ENCODE measurements at places on chromosomes 2 and 18. TPM values are rescaled to one million over a fixed set of nuclear protein-coding genes. Genes with fewer than 3 reads are reported as not detected.

GRCh38 chr2:234029150-234029733 is 21.3 kb upstream of the SPP2 start:
- ATAC-seq = no peak

GRCh38 chr2:31558401-31559295 is 22.1 kb downstream of the SRD5A2 start:
- peak; percentile 49 for ATAC-seq

CCDC74A gene
- total RNA-seq = 1.4 TPM

DNA sequence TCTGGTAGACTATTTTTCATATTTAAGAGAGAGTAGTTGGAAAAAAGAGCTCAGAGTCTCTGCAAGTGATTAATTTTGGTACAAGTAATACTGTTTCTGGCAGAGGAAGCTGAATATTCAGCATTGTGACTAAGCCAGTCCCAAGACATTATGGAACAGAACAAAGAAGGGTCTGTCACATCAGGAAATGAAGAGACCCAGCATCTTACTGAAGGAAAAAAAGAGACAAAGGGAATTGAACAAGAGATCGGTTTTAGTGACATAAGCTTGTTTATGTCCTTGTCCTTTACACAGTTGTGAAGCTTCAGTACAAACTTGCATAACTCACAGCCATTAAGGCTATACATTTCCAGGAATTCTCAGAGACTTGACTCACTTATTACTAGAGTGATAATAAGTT is 568.5 kb upstream of the SLC8A1 start:
- ATAC-seq = no peak

FTCDNL1 gene
- 1.6 TPM for total RNA-seq

GRCh38 chr18:36386150-36386920 is 88.8 kb downstream of the FHOD3 start:
- peak; percentile 94 for ATAC-seq

- ATAC-seq = peak; percentile 44
These were observed 53.8 kb downstream of the TGOLN2 start for GRCh38 chr2:85273738-85274731.

- no peak for ATAC-seq
These were observed 94.9 kb upstream of the PAPOLG start for GRCh38 chr2:60661073-60661738.

GRCh38 chr2:96176661-96177060 is 31.4 kb upstream of the DUSP2 start:
- ATAC-seq = no peak

DNA sequence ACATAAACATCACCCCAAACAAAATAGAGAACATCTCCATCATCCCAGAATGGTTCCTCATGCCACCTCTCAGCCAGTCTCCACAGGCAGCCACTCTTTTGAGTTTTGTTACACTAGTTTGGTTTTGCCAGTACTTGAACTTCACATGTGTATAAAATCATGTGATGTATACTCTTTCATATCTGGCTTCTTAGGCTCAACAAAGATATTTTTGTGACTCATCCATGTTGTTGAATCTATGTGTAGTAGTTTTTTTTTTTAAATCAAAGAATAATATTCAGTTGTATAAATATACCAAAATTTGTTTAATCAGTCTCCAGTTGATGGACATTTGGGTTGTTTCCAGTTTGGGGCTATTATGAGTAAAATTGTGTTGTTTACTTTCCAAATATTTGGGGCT is 75.9 kb downstream of the PMS1 start:
- ATAC-seq = no peak

DNA sequence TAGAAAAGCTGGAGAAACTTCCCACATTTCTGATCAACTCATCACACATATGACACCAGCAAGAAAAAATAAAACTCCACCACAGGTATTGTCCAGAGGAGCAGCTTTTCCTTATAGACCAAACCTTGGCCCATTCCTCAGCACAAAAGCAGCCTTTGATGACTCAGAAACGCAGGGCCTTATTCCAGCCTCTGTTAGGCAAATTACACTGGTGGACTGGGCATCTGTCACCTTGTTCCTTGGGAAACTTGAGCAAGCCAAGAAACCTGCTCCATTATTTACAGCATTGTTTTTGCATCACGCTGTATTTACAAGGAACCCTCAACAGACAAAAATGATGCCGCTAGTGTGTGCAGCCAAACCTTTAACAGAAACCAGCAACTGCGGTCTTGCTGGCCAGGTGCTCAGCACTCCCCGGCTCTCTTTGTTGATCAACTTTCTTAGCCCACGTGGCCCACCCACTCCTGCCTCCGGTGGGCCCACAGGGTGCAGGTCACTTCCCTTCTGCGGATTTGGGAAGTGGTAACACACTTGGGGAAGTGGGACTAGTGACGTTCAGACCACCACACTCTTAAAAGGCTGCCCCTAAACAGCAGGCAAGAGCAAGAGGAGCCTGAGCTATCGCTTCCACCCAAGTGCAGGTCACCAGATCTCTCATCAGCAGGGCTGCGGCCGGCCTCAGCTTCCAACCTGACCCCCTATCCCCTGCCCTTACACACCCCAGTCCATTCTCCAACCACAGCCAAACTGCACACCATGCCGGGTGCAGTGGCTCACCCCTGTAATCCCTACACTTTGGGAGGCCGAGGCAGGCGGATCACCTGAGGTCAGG is 1.5 kb downstream of the AP1S3 start:
- peak; percentile 54 for ATAC-seq

YIPF4 gene
- total RNA-seq = 22.3 TPM

REG1B gene
- not detected for total RNA-seq

ZNF24 gene
- total RNA-seq = 26.7 TPM

GRCh38 chr2:71468279-71469015 is 15.1 kb downstream of the DYSF start:
- no peak for ATAC-seq

DNA sequence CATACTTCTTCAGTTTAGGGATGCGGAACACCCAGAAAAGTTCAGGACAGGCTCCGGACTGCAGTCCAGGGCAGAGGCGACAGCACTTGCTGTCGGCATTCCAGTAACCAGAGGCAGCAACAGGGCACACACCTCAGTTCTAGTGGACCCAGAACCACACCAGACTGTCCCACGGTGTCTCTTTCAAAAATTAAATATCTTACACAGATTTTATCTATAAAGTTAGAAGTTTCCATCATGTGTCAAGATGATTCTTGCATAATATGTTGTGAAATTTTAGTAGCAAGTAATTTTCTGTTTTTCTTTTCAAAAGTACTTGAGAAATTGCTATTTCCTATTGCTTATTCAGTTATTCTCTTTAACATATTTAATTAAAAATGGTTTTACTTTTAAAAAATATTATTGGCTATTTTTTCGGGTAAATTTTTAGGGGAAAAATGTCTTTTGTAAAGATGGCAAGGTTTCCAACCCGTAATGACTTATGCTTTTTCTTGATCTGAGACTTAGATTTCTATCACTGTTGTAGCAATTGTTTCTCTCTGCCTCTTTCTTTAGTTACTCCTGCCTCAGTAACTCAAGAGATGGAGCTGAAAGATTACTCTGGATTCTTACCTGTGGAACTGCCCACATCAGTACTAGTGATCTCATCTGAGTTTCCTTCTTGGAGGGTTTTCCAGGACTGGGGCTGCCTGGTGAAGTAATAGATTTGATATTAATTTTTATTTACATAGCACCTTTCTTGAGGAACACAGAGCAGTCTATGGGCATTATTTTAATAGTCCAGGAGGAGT is 182.7 kb downstream of the LTBP1 start:
- no peak for ATAC-seq

GNLY gene
- 0.44 TPM for total RNA-seq
